CD4-positive, alpha-beta T cell treated with Interleukin-21 for 1 hour (primary cell): ENCODE measurements at places on chromosomes 5 and 9.
A peak's percentile ranks its signal among the peaks of the same experiment; 100 is the strongest.

GRCh38 chr9:82491604-82492003, 503.0 kb downstream of the SPATA31D1 start:
- DNase-seq: no peak

- DNase-seq: no peak
Measured at GRCh38 chr5:123916345-123917121, 404.6 kb downstream of the CSNK1G3 start.

GRCh38 chr5:157444224-157444623, 15.8 kb upstream of the NIPAL4 start:
- no peak for DNase-seq

DNA sequence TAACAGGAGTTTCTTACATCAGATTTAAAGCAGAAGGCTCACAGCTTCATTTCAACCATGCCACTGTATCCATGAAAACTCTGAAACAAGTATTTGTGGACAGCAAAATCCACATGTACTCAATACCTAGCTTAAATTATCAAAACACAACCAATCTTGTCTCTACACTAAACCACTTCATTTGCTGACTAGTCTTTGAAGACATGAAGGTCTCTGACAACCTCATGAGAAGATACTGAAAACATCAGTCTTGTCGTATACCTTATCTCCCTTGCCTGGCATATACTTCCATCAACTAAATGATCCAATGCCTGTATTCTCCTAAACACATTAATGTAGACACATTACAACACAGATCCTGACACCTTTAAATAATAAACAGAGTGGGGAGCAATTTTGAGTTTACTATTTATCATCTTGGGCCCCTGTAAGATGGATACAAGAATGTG, 2.9 kb downstream of the RPS23 start:
- no peak for DNase-seq

DNA sequence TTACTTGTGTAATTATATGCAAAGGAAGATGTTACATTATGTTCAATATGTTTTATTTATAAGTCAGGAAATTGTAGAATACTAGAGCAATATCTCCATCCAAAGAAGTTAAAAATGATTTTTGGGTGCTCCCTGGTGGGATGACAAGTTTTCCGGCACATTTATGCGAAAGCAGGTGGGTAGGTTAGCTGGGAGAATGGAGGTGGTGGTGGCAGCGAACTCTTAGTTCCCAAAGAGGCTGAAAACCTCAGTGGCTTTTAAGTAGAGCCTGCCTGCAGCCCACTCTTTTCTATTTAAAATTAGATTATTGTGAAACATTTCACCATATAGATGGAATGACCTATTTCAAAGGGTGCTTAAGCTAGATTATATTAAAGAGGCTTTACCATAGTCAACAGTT, 51.8 kb downstream of the ANKRD33B start:
- DNase-seq: no peak

- no peak for DNase-seq
Measured at GRCh38 chr9:77917800-77918199, 113.8 kb downstream of the GNAQ start.

DNA sequence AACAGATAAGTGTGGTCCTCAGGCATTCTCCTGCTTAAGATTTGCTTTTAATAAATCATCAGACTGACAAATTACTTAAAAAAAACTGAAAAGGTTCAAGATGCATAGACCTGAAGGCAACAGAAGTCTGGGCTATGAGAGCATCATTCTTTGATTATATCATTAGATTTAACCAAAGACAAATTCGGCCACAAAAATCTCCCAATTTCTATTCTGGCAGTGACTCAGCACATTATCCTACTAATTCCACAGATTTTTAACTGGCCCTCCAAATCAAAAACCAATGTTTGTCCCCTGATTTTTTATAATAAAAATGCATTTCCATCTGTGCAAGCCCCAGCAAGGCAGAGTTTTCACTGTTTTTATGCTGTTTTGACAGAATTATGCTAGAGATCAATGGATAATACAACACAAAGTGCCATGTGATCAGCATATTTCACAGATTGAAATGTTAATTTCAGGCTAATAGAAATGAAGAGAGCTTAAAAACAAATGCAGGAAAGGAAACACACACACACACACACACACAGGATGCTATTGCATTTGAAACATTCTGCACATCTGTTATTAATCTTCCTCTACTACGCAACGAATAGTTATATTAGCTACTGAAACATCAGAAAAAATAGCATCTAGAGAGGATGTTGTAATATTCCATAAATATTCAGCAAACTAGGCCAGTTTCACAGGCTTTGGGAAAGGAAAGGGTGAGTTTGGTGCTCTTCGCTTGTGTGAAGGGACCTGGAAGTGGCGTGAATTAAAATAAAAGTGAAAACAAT, 177.6 kb upstream of the ST8SIA4 start:
- DNase-seq: no peak

DNA sequence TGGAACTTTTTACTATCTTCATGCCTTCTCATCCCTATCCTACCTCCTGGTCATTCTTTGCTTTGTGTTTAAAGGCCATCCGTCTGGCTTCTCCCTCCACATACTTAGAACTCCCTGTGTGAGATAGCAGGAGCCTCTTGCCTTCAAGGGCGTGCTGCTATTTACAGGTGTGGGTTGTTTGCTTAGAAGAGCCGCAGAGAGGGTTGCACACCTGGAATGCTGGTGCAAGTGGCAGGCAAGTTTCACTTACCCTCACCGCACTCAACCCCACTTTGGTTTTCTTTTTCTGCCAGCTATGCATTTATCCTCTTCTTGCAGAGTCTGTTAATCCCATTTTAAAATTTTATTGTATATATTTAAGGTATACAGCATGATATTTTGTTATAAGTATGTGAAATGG, 12.6 kb downstream of the SKP2 start:
- DNase-seq: no peak

DNA sequence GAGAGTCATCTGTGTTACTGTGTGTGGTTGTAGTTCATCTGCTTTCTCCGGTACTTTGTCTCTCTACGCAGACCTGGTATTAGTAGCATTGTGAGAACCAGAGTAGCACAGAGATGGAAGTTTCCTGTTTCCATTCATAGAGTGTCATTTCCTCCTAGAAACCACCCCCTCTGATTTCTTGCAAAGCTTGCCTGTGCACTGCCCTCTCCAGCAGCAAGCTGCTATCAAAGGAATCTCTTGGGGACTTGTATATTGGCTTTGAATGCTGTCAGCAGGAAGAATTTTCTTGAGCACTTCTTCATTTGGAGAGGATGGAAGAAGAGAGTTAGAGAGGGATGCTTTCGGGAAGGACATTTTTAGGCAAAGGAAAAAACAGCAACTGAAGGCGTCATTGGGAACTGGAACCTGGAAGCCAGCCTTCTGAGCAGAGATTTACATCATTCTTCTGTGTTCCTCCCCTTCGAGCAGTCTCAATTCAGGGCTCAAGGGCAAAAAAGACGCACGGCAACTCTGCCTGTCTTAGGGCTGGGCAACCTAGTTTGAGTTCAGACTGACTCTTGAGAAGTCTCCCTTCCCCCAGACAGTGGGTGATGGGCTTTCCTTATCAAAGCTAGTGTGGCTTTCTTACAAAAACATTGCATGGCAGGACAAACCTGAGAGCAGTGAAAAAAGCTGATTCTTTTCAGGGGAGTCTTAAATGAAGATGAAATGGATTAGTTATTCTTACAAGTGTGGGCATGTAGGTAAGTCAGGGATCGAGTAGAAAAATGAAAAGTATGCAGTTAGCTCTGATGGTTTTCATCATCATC, 226.3 kb downstream of the AOPEP start:
- peak; percentile 24 for DNase-seq

DNA sequence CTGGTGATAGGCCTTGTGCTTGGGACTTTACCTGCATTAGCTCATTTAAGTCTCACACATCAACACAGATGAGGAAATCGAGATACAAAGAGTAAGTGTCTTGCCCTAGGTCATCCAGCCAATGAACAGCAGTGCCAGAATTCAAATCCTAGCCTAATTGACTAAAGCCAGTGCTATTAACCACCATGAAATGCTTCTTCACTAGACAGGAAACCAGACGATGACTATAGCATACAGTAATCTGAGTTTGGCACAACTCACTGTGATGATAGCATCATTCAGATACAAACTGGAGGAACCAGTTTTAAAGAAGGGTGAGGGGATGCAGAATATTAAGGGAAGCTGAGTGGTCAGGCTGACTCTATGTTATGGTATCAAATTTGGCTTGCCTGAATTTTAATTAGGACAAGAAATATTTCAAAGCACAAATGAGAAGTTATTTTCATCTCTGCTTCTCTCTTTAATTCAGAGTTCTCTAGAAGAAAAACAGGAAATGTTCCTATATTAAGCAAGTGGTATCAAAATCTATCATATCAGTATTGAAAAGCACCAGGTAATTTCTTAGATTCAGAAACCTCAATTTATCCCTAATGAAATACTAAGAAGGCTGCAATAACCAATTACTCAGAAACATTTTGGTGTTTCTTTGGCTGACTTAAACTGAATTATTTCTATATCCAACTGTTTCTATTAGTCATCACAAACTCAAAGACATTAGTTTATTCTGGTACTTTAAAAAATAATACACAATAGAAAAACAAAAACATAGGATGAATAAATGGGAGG, 147.0 kb upstream of the RASA1 start:
- peak; percentile 40 for DNase-seq

DNA sequence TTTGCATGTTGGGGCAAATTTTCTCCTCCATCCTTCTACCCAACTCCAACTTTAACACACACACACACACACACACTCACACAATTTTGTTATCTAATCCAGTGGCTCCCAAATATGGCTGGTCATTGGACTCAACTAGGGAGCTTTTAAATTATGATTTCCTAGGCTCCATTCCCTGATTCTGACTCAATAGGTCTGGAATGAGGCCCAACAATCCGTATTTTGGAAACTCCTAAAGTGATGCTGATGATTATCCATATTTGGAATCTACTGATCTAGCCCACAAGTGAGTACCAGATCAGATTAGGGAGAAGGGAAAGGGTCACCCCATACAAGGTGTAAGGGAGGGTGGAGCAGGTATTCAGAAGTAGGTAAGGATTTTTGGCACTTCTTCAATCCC, 309.7 kb downstream of the TLE1 start:
- no peak for DNase-seq

- DNase-seq: no peak
Measured at GRCh38 chr5:84715686-84716085, 331.0 kb upstream of the EDIL3 start.

DNA sequence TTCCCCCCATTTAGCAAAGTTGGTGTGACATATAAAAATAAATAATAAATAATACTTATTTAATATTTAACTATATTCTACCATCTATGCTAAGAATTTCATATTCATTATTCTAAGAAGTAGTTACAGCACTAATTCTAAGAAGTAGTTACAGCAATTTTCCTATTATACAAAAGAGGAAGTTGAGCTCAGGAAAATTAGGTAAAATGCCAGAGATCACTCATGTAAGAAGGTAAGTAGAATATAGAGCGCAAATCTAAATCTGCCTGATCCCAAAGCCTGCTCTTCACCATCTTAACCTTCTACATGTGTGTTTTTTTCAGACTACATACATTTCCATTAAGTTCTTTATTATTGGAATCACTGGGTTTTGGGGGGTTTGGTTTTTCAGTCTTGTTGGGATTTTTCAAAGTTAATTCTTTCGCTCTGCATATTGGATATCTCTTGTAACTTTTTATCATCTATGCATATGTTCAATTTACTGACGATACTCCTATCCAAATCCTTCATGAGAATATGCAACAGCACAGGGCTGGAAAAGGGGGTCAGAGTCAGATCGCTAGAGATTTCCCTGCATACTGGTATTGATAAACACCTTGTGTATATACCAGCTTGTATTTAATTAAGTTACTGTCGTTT, 852.1 kb downstream of the MAT2B start:
- no peak for DNase-seq

GRCh38 chr5:72541501-72542225, 34.5 kb upstream of the ZNF366 start:
- no peak for DNase-seq

GRCh38 chr5:156936972-156937371, 26.1 kb downstream of the TIMD4 start:
- no peak for DNase-seq

DNA sequence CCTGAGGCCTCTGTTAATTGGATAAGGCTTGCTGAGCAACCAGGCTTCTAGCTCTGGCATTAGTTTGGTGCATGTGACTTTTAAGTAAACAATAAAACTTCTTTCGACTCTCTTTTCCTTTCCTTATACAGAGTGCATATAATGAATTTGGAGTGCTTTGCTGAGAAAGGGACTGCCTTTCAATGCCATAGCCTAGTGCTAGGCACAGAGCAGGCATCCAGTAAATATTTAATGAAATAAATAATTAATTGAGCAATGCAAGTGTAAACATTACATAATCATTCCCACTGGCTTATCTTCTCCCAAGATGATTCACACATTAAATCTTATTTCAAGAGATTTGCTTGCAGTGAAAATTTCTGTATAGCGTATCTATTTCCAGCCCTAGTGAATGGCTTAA, 74.1 kb downstream of the NMUR2 start:
- DNase-seq: no peak

DNA sequence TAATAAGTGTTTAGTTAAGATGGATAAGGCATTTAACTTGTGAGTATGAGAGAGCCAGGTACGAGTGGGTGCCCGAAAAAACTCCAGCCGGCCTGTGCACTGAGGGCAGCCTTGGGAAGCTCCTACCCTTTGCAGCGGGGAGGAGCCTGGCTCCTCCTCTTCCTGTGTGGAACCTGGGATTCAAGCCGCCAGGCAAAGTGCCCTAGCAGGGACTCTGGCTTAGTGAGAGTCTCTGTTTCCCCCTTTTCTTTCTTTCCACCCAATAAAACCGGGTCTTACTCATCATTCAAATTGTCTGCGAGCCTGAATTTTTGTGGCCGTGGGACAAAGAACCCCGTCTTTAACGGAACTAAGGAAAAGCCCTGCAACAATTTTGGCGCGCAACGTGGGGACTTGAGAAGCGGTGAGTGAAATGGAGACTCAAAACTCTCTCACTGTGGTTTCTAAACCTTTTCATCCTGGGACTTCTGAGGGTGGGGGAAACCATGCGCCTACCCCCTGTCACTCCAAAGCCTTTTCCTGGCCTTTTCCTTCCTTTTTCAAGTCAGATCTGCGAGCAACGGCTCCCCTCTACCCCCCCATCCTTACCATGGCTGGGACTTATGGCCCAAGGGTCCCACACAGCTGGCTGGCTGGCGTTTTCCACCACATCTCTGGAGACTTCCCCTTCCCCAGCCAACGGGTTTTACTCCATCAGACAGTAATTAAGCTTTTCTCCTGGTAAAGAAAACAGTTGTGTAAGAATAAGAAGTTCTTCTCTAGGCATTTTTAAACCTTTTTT, 535.7 kb upstream of the ACO1 start:
- DNase-seq: no peak

GRCh38 chr9:27468462-27469110, 55.5 kb upstream of the IFNK start:
- no peak for DNase-seq
